ENCODE measurements at places on chromosomes 5 and 9.

DNA sequence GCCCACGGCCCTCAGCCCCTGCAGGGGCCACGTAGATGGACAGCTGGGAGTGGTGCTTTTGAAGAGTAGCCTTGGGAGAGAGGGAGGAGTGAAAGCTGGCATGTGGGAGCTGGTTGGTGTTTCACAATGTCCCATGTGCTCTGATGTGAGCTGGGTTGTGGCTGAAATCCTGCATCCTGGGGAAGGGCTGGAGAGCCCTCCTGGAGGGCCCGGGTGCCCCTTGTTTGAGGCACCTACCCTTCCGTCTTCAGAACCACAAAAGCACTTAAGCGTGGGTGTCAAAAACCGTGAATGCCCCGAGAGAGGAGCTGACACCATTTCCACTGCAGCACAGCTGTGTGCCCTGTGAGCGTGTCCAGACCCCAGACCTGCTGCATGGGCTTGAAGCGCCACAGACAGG lies 199.1 kb upstream of the ZNF618 start:
- DNase-seq: no peak

GRCh38 chr9:72581694-72582093 lies 60.3 kb downstream of the TMC1 start:
- DNase-seq: no peak

DNA sequence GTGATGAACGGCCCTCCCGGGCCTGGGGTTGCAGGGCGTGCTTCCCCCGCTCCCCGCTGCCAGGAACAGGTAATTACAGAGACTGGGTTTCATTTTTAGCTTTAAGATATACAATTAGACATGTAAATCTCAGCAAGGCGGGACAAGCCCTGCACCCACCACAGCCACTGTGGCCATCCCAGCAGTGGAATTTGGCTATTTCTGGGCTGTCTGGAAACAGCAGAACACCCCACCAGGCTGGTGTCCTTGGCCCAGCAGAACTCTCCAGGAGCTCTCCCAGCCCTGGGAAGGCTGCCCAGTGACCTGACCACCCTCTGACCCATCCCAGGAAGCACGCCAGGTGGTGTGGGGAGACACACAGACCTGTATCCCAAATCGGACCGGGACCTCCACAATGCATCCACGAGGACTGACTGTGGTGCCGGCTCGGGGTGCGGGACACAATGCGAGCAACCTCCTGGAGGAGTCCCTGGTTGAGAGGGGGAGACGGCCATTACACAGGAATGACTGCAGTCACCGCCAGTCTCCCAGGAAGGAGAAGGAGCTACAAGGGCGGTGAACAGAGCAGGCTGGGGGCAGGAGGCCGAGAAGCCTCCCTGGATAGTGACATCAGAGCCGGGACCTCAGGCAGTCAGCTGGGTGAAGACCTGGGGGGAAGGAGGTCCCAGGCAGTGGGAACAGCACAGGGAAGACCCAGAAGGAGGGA lies 17.3 kb downstream of the EEIG1 start:
- DNase-seq: no peak

- DNase-seq: no peak
Observed at GRCh38 chr9:27506981-27507380, 17.1 kb upstream of the IFNK start.

GRCh38 chr5:18523380-18523779 lies 889.1 kb downstream of the TAF11L14 start:
- no peak for DNase-seq

DNA sequence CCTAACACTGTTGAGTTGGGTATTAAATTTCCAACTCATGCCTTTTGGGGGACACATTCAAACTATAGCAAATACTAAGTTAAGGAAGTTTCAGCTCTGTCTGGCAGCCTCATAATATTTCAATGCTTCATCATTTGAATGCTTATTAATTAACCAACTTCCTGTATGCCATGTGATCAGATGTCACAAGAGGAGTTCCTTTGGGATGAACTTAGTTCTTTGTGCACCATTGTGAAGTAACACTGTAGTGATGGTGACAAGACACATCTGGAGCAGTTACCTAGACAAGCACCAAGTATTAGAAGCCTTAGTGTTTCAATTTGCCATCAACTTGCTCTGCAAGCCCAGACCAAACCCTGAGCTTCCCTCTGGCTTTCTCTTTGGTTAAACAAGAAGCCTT lies 90.7 kb upstream of the IL12B start:
- DNase-seq: no peak

DNA sequence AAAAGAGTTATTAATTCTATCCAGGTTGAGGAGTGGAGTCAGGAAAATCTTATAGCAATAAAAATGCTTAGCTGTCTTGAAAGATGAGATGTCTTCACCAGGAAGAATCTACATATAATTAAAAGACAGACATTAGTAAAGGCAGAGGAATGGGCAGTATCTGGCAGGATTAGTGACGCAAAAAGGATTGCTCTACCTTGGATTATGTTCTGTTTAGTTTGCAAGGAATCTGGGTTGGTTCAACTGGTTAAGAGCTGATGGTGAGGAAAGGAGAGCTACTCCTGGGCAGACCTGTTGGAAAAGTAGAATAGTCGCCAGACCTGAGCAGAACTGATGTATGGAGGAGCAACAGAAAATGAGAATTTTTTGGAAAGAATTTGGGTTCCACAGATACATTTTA lies 318.5 kb downstream of the ADGRV1 start:
- DNase-seq: no peak

- DNase-seq: no peak
Observed at GRCh38 chr5:10675177-10675700, 85.8 kb downstream of the DAP start.

DNA sequence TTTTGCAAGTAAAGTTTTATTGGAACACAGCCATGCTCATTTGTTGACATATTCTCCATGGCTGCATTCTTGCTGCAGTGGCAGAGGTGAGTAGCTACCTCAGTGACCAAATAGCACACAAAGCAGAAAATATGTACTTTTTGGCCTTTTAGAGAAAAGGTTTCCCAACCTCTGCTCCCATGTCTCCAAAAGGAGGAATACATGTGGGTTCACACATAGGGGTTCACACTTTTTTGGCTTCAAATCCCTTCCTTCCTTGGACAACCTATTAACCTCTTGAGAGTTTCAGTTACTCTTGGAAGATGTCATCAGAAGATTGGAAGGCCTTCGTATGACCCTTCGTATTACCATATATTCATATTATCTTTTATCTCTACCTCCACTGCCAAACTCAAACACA lies 285.1 kb upstream of the TUT7 start:
- DNase-seq: no peak

DNA sequence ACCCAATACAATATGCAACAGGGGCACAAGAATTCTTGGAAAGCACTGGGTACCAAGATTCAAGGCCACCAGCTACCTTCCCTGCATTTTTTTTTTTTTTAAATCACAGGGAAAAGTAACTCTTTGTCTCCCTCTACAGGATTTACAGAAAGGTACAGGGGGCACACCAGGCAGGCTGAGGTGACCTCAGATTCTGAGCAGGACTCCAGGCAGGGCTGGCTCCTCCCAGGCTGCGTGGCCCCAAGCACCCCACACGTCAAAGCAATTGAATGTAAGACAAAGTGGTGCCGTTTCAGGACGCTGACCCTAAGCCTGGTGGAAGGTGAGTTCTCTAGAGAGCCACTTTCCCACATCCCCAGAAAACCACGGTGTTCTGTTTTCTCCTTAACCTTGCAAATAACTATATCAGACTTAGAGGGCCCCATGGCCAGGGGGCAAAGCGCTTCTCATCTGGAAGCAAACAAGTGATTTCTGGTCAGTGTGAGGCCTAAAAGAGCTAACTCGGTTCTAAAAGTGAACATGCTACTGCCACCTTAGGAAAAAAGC lies 222.6 kb downstream of the ROR2 start:
- no peak for DNase-seq

DNA sequence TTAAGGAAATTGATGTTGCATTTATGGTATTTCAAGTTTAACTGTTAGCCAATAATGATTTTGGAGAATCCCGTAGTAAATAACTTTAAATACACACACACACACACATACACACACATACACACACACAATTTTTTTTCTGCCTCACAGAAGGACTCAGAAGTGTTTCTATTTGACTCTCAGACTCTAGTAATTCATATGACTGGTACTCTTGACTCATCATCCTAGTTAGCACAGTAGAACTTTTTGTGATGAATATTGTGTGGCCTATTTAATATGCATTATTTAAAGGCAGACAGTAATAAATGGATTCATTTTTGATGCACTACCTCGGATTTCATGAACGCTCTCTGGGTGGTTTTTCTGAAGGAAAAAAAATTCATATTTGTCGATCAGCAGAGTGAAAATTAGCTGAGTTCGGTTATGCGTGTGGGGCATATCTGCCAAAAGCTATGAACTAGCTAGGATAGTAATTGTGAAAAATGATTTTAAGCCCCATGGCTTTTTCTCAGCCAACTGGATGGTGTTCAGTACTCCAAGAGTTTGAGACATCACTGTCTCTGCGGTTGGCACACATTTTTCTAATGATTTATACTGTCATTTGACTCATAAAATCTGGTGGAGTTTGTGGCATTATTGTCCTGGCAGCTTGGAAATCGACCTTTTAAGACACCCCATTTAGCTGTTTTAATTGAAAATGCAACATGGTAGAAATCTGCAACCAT lies 102.2 kb downstream of the PCSK5 start:
- no peak for DNase-seq

DNA sequence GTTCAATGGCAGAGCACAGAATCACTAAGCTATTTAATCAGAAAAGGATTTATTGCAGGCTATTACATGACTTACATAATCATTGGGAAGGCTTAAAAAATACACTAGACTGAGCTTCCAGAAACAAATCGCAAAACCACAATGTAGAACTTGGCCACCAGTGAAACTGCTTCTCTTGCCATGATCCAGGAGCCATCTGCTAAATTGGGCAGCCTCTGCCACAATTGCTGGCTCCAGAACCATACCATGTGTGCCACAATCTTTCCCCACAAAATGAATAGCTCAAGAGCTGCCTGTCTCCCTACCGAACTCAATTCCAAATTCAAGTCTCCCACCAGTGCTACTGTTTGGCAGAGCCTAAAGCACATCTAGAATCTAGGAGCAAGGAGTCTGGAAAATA lies 9.8 kb upstream of the ERAP1 start:
- DNase-seq: no peak

GRCh38 chr9:71758277-71758676 lies 10.0 kb downstream of the CEMIP2 start:
- DNase-seq: no peak

DNA sequence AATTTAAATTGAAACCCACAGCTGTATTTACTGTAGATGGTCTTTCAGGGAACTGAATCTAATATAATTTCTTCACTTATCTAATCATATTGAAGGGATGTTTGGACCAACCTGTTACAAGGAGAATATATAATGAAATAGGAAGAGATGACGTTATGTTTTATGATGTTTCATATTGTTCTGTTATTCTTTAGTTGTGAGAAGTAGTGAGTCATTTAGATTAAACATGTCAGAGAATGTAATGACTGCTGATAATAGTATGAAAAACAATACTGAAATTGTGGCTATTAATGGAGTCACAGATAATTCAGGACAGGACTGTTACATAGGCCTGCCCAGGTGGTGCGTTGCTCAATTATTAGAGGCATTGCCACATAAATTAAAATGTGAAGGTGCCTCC lies 1993.4 kb downstream of the EFNA5 start:
- no peak for DNase-seq

- DNase-seq: no peak
Observed at GRCh38 chr9:91395106-91395552, 28.5 kb downstream of the NFIL3 start.

- DNase-seq: no peak
Observed at GRCh38 chr5:157546456-157547100, 29.0 kb downstream of the ADAM19 start.

DNA sequence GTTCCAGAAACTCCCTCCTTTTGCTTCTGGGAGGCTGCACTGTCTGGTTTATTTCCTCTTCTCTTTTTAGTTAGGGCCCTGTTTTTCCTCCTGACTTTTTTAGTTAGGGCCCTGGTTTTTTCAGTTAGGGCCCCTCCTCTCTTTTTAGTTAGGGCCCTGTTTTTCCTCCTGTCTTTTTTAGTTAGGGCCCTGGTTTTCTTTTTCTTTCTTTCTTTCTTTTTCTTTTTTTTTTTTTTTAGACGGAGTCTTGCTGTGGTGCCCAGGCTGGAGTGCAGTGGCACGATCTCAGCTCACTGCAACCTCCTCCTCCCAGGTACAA lies 15.1 kb downstream of the GSN start:
- no peak for DNase-seq

DNA sequence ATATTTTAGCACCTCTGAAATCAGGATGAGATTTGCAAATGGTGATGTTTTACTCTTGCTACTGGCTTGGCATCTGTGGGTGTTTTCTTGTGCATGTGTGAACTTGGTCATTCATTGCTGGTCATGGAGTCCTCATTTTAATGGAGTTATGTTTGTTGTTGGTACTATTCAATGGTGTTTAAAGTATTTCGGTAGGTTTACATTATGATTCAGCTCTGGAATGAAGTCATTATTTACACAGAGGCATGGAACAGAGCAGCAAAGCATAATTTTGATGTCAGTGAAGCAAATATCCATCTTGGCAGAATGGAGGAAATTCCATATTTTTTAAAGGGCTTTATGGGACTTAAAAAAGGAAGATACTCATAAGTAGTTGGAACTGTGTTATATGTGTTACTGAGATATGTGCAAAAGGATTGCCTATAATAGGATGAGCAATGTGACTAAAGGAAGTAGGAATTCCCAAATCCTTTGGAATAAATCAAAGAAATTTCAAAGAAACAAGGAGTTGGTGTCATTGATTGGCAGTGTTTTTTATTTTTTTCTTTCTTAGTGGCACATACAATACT lies 147.4 kb downstream of the ACTBL2 start:
- no peak for DNase-seq

DNA sequence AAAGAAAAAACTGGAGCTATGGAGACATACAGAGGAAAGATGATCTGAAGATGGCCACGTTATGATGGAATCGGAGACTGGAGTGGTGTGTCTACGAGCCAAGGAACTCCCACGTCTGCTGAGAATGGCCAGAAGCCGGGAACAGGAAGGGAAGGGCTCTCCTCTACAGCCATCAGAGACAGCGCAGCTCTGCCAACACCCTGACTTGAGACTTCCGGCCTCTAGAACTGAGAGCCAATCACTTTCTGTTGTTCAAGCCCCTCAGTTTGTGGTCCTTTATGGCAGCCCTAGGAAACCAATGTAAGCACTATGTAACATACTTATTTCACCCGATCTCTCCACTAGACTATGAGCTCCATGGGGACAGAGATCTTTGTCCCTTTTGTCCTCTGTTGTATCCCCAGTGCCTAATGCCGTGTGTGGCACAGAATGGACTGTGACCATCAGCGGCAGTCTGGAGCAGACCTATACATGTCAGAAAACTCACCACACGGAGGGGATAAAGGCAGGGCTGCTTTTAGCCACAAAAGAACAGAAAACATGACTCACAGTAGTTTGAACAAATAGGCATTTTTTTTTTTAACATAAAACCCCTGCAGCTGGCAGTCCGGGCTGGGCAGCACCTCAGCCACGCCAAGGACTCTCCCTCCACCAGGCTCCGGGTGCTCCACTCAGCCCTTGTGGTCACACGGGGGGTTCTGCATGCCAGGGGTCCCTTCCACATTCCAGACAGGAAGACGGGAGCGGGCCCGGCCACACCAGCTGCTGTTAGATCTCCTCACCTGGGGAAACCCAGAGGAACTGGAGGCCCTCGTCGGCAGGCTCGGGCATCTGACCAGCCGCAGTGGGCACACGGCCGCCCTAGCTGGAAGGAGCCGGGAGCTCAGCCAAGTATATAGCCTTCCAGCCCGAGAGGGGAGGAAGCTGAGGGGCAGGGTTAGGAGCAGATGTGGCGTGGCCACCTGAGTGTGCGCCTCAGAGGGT lies 16.1 kb upstream of the MXD3 start:
- DNase-seq: peak; percentile 56
